ENCODE measurements at places on chromosomes 1 and 21.

- DNase-seq, result no peak
Observed at GRCh38 chr1:177385760-177386698, 215.3 kb downstream of the BRINP2 start.

- no peak for DNase-seq
Observed at GRCh38 chr1:229987953-229988352, 79.1 kb upstream of the GALNT2 start.

GRCh38 chr1:37629726-37630425, 4.8 kb downstream of the RSPO1 start:
- no peak for DNase-seq

- DNase-seq, result no peak
Observed at GRCh38 chr1:7303554-7304317, 467.4 kb upstream of the VAMP3 start.

- no peak for DNase-seq
Observed at GRCh38 chr1:42164551-42165420, at the start of gene GUCA2A. Gene GUCA2A (minus strand): TSS chr1:42164745. CDS start chr1:42164712, 33 bp downstream.

- DNase-seq, result no peak
Observed at GRCh38 chr1:204712708-204713430, 27.3 kb upstream of the LRRN2 start.

DNA sequence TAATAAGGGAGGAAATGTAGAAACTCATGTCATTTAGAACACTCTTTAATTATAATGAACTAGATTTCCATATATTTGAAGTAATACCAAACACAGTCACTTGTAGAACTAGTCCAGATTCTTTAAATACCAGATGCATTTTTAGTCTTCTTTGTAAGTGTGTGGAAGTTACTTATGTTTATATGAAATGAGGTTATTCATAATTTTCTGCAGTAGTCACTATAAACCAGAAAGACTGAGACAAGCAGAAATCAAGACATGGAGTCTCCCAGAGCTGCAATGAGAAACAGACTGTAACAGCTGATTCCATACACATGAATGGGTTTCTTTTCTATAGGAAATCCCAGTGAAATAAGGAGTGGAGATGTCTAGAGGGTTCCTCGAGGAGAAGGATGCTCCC, 216.6 kb upstream of the ZP4 start:
- DNase-seq, result no peak
